NCI-H69 (cell line): ENCODE measurements at places on chromosomes 6 and 20.

- no peak for DNase-seq
Measured at GRCh38 chr6:21070620-21071019, 522.9 kb upstream of the SOX4 start.

- DNase-seq = peak; percentile 3
Measured at GRCh38 chr20:48597521-48598302, 230.1 kb downstream of the PREX1 start.

- peak; percentile 70 for DNase-seq
Measured at GRCh38 chr20:44805979-44806620, 4.2 kb downstream of the RIMS4 start.

GRCh38 chr6:16162003-16162402 is 33.1 kb downstream of the MYLIP start:
- no peak for DNase-seq
